GM12865 (cell line): ENCODE measurements at places on chromosomes 7 and 10.

DNA sequence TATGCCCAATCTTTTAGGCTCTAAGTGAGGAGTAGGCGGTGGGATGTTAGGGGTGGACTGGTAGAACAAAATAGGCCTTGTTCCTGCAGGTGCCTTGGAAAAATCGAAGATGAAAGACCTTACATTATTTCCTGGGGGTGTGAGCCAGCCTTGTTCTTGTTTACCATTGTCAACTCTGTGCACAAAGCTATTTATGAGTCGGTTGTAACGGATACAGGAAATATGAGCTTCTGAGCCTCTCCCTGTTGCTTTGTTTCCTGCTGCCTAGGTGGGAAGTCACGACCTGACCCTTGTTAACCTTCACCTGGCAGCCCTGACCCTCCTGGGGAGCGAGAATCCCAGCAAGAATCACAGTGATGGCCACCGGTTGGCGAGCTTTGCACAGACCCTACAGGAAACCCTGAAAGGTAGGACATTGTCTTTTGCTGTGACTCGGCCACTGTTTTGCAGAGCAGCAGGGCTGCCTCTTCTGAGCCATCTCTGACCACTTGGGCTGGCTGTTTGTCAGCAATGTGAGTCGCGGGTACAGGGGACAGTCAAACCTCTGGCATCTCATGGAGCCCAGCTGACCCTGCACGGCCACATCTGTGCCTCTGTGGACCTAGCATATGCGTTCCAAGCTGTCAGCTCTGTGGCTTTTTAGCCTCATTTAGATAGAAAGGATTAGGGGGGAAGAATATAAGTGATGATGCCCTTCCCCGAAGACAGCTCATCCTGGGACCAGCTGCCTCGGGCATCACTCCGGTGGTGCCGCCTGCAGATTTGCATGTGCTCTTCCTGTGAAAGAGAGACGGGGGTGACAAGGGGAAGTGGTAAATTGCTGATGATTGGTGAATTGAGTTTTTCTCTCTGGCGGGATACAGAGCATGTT lies 102.1 kb upstream of the ANLN start:
- peak; percentile 62 for DNase-seq

GRCh38 chr10:114821915-114822443 lies 399 bp downstream of the FHIP2A start:
- peak; percentile 66 for DNase-seq

GRCh38 chr10:131901181-131901829 lies 497 bp downstream of the PPP2R2D start:
- peak; percentile 68 for DNase-seq

GRCh38 chr10:59985639-59986038 lies 79.3 kb upstream of the CCDC6 start:
- DNase-seq = no peak

DNA sequence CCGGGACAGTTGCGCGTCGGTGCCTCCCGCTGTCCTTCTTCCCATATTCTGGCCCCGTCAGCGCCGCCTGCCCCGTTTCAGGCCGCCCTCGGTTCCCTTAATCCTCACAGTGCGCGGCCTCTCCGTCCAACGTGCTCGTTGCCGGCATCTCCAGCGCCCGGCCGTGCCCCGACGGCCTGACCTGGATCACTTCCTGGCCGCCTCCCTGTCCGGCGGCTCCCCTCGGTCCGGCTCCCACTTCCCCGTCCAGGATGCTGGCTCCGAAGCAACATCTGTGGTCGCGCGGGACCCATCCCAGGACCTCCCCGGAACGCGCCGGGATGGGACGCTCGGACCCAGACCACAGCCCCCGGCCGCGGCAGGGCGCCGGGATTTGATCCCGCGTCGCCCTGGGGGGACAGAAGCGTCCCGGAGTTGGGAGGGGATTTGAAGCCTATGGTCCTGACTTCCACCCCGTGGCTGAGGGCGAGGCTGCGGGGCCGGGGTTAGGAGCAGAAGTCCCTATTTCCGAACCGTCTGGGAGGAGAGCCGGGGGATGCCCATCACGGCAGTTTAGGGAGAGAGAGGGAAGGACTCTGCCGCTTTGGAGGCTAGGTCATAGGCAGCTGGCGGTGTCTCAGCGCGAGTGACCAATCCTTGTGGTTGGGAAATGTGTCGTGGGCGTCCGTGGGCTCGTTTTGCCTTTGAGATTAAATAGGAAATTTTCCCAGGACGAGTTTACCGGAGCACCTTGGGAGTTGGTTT lies 53.8 kb downstream of the KCTD7 start:
- DNase-seq = peak; percentile 11

GRCh38 chr10:113303544-113304146 lies 249.2 kb upstream of the HABP2 start:
- no peak for DNase-seq

DNA sequence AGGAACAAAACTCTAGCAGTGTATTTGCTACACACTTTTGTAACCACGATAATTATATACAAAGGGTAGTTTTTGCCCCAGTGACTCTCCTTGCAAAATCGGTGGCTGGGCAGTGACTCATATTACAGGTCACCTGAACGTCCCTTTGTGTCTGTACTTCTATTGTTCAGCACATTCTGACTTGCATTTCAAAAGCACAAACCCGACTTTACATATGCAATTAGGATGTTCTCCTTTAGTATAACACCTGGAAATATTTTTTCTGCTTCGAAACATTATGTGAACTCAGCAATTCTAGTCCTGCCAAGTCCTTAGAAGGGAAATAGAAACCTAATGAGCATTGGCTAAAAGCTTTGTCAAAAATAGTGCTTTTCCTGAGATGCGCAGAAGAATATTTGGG lies 6.0 kb downstream of the PRR15 start:
- DNase-seq = no peak

DNA sequence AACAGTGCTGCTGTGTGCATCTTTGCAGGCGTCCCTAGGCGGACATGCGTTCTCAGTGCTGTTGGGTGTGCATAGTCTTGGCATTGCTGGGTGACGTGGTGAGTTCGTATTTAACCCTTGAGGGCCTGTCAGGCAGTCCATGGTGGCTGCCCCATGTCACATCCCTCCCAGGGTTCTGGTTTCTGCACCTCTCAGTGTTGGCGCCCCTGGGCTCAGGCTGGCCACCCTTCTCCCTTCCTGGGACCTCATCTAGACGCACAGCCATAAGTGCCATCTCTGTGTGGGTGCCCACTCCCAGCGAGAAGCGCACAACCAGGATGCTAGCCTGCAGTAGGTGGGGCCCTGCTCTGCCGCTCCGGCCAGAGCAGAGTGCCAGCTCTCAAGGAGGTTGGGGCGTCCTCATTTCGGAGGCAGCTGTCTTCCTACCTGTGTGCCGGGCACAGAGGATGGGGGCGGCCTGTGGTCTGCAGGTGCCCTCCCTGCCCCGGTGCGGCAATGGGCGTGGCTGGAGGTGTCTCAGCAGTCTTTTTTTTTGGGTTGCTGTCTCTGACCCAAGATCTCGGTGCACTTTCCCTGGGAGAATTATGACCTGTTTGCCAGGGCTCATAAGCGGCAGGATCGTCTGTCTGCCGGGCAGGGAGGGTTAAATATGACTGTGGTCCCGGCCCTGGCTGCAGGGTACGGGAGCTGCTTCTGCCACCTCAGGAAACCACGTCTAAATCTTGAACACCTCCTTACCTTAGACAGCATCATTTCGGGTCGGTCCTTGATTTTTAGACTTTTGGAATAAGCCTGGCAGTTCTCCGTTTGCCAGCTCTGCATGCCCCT lies 6.5 kb downstream of the INPP5A start:
- DNase-seq = no peak

- DNase-seq = no peak
Observed at GRCh38 chr7:7439564-7439963, 96.1 kb downstream of the COL28A1 start.

DNA sequence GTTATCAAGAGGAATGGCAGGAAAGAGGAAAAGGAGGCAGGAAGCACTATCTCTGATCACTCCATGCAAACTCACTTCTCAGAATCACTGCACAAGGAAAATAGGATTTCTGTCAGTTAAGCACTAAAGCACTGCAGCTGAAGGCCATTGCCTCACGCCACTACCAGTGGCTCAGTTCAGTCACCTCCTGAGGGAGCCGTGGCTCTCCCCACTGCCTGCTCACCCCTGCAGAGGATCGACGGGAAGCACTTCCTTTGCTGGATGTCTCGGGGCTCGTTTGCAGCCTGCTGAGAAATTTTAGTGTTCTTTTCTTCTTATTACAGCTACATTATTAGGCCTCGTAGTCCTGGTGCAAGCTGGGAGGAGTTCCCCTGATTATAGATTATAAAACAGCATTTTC lies 90.1 kb upstream of the ADCY1 start:
- DNase-seq = no peak
